RWPE2 (cell line): ENCODE measurements at places on chromosomes 2 and 18.
A peak's percentile ranks its signal among the peaks of the same experiment; 100 is the strongest.

DNA sequence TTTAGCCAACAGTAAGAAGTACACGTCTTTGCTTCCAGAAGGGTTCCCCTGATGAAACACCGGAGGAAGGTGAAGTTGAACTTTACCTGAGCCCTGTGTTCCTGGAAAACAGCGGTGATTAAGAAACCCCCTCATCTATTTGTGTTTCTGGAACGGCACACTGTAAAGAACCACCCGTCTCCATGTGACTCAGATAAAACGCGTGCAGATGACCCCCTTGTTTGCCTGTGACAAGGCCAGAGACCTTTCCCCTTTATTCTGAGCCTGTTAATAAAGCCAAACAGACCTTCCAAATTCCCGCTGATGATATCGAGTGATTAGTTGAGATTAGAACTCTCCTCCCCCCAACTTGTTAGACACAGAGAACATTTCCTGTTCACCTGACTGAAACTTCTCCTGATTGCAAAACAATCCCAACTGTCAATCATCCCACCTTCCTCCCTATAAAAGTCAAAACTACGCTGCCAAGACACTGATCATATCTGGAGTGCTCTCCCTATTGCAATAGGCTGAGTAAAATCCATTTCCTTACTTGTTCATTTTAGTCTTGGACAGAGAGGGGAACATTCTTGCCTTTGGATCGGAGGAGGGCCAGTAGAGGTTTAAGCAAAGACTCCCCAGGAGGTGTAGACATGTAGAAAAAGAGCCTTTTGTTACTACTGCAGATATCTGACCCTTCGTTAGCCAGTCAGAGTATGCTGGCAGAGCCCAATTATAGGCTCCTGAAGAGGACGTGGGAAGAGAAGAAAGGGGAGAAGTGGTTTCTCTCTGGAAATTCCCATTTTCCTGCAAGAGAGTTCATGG lies 914 bp upstream of the IWS1 start:
- DNase-seq: no peak

GRCh38 chr18:49225160-49225559 lies 235.3 kb downstream of the DYM start:
- no peak for DNase-seq

DNA sequence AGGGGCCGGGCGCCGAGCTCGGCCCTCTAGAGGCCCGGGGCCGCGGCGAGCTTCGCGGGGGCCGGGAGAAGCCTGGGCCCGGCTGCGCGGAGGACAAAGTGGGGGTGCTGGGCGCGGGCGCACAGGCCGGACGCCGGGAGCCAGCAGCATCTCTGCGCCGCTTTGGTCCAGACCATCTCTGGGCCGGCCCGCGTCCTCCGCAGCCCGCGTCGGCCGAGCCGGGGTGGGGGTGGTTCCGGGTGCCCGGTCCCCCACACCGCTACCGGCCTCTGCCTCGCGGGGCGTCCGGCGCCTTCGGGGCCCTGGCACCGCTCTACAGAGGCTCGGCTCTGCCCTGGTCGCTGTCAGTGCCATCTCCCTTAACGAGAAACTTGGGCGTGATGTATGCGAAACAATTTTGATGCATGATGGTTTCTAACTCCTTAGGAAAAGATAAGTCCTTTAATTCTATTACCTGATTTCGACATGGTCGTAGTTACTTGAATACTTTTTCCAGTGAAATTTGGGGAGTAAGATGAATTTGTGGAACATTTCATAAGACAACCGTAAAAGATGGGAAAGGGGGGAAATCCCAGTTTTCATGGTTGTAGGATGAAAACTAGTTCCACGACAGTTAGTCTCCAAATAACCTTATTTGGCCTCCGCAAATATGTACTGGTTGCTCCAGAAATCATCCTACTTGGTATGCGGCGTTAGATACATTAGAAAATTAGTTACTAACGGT lies 562 bp downstream of the TWSG1 start:
- DNase-seq: peak; percentile 50

GRCh38 chr2:69196327-69197117 lies 183.5 kb downstream of the ANTXR1 start:
- DNase-seq: no peak

DNA sequence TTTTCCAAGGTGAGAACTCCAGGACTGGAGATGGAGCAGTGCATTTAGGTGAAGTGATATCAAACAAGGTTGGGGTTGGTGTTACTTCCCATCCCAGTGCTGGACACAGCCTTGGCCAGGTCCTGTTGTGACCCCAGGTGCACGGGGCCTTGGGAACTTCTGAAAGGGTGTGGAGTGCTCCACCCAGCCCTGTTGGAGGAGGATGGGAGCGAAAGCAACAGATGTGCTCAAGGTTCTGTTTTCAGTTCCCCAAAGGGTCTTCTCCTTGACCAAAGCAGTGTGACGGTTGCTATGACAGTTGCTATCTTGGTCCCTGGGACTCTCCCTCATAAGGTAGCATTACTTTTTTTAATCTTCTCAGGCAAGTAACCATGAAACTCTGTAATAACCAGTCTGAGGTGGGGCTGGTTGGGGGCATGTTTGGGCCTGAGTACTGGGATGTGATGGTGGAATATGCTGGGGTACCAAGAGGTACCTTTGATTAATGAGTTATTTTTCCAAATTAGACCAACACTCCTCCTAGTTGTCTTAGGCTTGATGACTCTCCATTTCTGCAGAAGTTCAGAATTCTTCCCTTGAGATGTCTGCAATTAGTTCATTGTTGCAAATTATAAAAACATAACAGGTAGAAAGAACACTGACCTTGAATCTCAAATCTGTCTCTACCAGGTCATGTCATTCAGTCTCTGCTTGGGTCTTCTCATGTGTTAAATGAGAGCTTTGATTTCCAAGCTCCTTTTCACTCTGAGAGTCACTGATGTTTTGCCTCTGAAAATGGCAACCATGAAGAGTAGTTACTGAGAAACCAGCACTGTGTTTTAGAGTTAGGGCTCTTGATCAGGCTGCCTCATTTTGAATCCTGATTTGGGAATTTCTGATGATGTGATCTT lies 154.5 kb downstream of the RPIA start:
- DNase-seq: no peak

DNA sequence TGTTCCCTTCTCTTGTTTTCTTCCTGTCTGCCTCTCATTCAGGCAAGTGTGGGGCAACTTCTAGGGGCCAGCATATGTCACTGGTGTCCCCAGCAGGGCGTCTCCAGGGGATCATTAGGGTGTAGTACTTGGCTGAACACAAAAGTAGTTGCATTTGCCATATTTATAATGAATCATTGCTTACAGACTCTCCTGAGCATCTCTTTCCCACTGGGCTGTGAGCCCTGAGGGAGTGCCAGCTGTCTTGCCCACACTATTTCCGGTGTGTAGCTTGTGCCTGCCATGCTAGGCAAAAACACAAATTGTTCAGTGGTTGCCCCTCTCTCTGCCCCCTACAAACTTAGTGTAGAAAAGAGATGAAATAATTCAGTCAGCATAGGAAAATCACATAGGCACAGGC lies 40.8 kb upstream of the SCLY start:
- no peak for DNase-seq

DNA sequence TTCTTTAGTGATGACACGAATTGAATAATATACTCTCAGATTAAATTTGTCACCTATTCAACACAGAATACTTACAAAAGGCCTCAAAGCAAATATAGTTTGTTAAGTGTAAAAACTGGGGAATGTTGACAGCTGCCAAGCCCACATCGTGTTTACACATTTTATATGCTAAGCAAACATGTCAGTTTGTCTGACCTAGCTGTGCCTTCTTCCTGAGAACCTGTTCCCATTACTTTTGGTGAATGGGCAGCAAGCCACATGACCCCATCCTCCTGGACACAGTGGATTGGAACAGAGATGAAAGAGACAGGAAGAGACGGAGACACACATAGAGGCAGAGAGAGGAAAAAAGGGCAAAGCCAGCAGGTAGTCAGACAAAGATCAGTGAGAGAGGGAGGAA lies 22.9 kb upstream of the CUL3 start:
- DNase-seq: no peak

- peak; percentile 86 for DNase-seq
Observed at GRCh38 chr2:40434731-40435271, 17.1 kb downstream of the SLC8A1 start.

DNA sequence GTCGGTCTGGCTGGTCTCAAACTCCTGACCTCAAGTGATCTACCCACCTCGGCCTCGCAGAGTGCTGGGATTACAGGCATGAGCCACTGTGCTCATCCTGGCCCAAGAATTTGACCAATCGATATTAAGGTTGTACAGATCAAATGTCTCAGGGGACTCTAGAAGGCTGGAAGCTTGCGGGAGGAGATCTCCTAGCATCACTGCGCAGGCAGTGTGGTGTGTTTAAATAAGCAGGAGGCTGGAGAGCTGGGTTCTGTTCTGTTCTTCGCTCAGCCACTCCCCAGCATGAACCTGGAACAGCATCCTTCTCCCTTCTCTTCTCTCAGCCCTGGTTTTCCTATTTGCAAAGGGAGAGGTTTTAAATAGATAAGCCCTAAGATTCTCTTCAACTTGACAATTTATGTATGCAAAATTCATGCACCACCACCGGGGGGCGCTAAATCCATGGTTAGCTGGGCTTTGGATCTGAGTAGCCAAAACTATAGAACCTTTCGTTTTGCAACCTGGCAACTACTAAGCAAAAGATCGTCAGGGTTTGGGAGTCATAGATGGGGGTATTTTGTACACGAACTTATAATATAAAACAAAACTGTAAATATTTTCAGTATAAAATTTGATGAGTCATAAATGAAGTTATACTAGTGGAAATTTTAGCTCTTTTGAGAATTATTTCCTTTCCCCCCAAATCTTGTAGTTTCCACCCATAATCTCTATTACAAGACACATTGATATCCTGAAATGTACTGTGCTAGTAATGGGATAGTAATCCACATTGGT lies 60.6 kb downstream of the SLC16A14 start:
- no peak for DNase-seq

- no peak for DNase-seq
Observed at GRCh38 chr2:232511336-232511890, 8.8 kb upstream of the PRSS56 start.

DNA sequence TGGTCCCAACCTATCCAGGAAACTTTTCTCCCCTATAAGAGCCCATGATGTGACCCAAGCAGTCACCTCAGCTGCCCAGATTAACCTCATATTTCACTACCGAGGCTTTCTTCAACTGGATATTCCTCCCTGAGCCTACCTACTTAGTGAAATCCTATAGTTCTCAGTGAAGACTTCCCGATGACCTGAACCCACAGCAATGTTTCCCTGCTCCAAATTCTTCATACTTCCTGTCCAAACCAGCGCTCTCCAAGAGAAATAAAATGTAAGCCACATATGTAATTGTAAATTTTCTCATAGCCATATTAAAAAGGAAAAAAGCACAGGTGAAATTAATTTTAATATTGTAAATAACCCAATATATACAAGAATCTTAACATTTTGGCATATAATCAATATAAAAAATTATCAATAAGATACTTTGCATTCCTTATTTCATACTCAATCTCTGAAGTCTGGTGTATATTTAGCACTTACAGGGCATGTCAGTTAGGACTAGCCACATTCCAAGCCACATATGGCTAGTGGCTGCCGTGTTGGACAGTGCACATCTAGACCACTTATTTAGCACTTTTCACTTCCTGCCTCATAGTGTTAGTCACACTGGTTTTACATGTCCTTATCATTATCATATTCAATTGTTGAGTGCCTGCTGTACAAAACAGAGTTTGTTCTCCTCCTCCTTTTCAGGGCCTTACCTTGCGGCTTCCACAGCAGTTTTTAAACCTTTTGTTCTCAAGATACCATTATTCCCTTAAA lies 1.9 kb upstream of the STAT4 start:
- DNase-seq: no peak

- DNase-seq: no peak
Observed at GRCh38 chr2:106127282-106127771, 66.8 kb downstream of the UXS1 start.

GRCh38 chr2:152415231-152415642 lies 80.3 kb downstream of the FMNL2 start:
- no peak for DNase-seq

DNA sequence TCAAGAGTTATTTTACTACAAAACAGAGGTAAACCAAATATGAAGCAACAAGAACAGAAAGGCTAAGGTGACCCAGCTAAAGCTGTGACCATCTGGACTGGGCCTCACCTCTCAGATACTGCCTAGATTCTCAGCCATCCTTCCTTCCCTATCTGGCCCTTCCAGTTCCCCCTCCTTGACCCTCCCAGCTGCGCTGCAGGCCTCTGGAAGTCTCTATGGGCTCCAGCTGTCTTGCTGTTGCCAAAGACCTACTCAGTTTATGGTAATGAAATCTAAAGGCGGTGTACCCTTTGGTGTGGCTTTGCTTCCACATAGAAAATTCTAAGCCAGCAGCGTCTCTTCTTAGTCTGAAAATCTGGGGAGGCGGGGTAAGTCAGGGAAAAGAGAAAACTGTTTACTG lies 55.7 kb downstream of the ARHGEF33 start:
- no peak for DNase-seq

- no peak for DNase-seq
Observed at GRCh38 chr2:204538182-204539018, 6.9 kb upstream of the PARD3B start.

- no peak for DNase-seq
Observed at GRCh38 chr2:146604521-146604920, 1240.3 kb upstream of the ACVR2A start.

DNA sequence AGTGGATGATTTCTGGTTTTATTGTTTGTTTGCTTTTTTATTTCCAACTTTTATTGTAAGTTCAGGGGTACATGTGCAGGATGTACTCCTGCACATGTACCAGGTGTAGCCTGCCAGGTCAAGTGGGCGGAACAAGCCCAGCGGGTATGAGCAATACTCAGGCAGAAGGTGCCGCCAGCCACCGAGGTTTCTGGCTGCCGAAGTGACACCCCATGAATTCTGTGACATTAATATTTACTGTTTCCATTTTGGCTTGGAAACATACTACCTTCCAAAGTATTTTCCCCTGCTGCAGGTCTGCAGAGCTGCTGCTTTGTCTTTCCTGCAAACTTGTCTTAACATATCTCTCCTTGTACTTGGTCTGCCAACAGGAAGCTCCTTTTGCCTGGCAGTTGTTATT lies 78.5 kb downstream of the PTPN4 start:
- DNase-seq: no peak

DNA sequence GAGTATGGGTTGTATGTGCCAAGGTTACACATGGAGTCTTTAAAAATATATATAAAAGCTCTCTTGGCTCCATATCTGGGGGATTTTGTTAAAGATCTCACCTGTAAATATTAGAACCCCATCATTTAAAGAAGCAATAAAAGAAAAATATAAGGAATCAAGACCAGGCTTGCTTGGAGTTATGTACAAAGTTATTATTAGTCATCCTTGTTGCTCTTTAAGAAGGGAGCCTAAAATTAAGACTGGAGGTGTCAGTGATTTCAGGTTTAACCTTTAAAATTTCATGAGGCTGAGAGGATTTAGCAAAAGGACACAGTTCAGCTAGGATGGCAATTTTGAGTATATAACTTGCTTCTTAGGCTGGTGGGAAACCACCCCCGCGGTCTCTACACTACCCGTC lies 181.4 kb downstream of the SETBP1 start:
- DNase-seq: no peak
